ENCODE measurements at places on chromosomes 13 and 19.
A peak's percentile ranks its signal among the peaks of the same experiment; 100 is the strongest.

DNA sequence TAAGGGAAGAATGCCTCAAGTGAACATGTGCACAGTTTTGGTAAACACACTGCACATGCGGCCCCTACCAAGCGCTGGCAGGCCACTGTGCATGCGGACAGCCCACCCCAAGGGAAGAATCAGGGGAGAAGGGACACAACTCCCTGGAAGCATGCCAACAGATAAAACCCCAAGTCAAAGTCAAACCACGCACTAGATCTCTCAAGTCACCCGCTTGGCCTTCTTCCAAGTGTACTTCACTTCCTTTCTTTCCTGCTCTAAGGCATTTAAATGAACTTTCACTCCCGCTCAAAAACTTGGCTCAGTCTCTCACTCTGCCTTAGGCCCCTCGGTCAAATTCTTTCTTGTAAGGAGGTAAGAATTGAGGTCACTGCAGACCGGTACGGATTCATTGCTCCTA is 4.6 kb upstream of the RFXAP start:
- peak; percentile 40 for DNase-seq

GRCh38 chr13:23586336-23586735 is 16.1 kb downstream of the TNFRSF19 start:
- DNase-seq = no peak

DNA sequence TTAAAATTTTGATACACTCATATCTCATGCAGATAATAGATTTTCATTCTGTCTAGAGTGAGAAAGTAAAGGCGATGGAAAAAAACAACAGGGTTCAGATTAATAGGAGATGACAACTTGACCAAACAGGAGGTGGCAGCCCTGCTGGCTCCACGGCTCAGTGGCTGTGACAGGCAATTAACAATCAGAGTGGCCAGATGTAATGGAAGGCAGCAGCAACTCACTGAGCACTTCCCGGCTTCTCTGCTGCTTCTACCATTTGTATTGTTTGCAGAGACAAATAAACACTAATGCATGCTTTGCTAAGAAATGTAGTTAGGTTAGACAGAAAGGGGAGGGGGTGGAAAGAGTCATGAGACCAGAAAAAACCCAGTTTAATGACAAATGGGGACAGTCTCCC is 473.0 kb upstream of the SLC10A2 start:
- DNase-seq = no peak

- DNase-seq = no peak
Observed at GRCh38 chr19:44627631-44628030, 14.3 kb downstream of the IGSF23 start.

DNA sequence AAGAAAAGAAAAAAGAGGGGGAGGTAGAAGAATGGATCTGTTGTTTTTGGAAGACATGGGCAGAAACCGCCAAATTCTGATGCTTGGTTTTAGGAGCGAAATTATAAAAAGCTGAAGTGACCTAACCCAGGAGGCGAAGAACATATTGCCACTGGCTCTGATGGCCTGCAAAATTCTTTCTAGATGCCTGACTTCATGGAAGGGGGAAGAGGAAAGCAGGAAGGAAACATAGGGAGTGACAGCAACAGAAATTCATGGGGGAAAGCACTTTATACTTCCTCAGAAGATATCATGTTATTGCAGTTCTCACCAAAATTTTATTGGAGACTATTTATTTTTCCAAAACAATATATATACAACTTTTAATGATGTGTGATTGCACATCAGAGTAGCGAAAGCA is 213.5 kb downstream of the DLEU7 start:
- no peak for DNase-seq

GRCh38 chr13:38787550-38787949 is 100.7 kb downstream of the FREM2 start:
- no peak for DNase-seq

DNA sequence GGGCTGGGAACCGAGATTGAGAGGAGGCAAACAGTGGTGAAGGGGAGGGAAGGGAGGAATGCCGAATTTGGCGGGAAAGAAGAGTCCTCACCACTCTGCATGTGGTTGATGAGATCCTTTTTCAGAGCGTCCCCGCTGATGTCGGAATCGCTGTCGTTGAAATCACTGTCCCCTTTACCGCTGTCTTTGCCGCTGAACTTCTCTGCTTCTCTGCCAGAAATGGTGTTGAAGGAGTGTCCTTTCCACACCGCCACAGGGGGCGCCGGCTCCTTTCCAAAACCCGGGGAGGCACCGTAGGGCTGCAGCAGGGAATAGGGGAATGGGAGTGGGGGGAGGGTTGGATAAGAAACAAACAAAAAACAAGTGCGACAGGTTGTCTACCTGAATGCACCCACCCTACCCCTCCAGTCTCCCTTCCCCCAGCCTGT is 3.1 kb downstream of the PCDH8 start:
- no peak for DNase-seq

- no peak for DNase-seq
Observed at GRCh38 chr13:21233086-21233485, 56.6 kb downstream of the MRPL57 start.

- DNase-seq = no peak
Observed at GRCh38 chr13:44273991-44274770, 99.4 kb upstream of the SERP2 start.

Measured in HAP-1 (cell line).